GM18507 (cell line): ENCODE measurements at places on chromosomes 11 and 22.
A peak's percentile ranks its signal among the peaks of the same experiment; 100 is the strongest.

DNA sequence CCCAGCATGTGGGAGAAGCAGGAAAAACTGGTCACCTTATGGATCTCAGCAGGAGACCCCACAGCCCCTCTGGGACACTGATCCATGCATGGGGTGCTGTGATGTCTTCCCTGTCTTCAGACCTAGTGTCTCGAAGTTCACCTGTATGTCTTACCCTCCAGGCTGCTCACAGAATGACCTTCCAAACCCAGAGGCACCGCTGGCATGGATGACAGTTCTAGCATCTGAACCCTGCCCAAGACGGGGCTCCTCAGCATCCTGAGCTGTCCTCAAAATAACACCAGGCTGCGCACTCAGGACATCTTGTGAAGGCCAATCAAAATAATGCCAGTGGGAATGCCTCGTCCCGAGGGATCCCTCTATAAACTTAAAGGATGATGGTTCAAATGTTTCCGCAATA lies 824.9 kb downstream of the TBC1D22A start:
- DNase-seq, result no peak

DNA sequence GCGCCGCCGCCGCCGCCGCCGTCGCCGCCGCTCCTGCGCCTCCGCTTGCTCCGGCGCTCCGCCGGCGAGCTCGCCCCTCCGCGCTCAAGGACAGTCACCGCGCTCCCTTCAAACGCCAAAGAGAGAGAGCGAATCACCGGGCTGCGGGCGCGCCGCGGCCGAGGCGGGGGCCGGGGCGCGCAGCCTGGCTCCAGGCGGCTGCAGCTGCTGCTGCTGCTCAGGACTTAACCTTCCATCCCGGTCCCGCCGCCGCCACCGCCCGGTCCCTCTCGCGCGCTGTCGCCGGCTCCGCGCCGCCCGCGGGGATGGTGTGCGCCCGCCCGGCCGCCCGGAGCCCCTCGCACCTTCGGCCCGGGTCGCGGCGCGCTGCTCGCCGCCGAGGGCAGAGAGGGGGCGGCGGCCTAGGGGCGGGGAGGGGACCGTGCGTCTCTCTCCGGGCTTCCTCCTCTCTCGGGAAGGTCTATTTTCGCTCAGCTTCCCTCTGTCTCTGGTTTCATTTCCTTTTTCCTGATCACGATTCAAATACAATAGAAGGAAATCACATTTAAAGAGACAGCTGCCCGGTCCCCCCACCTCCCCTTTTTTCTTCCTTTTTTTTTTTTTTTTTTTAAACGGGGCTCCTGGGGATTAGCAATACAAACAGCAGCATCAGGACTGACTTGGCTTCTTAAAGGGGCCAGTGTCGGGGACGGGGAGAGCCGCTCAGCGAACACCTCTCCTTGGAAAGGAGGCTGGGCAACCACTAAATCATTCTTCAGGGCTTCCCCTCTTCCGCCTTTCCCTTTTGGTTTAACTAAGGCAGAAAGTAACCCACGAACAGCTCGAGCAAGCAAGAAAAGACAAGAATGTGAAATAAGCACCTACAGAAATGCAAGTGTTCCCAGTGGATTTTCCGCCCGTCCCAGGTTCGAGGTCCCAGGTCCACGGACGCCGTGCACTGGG lies 22.1 kb downstream of the LMO2 start:
- peak; percentile 14 for DNase-seq

DNA sequence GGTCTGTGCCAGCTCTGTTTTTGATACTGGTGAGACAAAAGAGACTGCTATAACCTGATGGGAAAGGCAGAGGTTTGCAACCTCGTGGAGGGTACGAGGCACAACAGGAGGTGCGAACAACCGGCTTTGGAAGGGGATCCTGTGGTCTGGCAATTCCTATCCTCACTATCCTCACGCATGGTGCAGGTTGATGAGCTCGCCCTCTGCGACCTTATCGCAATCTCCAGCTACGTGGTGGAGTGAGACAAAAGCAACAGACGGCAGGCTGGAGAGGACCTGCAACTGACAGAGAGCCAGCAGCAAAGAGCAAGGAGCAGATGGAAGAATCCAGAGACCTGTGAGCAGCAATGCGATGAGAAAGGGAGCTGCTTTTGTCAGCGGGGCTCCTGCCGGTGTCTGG lies 47.3 kb upstream of the TSKU start:
- no peak for DNase-seq

- DNase-seq, result no peak
These were observed 76.9 kb downstream of the KCNJ1 start for GRCh38 chr11:128790196-128790595.

DNA sequence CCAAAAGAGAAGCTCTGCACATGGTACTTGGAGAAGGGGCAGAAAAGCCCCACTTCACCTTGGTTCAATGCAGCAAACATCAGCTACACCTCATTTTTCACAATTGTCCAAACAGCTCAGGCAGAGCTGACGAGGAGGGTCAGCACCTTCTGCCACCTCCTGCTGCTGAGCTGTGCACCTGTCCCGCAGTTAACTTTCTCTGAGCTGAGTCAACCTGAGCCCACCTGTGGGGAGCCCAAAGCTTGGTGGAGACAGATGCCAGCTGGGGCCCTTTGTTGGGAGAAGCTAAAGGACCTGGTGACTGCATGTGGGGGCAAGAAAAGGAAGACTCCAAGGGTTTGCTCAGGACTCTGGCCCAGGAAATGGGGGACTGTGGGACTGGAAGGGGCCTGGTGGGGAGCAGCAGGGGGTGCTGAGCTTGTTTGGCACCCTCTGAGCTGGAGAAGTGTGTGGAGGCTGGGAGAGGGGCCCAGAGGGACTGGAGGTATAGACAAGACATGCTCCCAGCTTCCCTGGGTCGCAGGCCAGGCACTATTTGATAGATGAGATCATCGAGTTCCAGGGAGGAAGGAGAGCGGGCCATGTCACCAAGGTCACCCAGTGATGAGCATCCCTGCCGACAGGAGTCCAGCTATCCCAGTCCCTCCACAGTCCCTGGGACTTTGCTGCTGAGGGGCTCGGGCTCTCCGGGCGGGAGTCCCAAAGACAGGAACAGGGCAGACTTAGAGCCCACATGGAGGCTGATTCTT lies 53.5 kb downstream of the KCNJ4 start:
- no peak for DNase-seq

DNA sequence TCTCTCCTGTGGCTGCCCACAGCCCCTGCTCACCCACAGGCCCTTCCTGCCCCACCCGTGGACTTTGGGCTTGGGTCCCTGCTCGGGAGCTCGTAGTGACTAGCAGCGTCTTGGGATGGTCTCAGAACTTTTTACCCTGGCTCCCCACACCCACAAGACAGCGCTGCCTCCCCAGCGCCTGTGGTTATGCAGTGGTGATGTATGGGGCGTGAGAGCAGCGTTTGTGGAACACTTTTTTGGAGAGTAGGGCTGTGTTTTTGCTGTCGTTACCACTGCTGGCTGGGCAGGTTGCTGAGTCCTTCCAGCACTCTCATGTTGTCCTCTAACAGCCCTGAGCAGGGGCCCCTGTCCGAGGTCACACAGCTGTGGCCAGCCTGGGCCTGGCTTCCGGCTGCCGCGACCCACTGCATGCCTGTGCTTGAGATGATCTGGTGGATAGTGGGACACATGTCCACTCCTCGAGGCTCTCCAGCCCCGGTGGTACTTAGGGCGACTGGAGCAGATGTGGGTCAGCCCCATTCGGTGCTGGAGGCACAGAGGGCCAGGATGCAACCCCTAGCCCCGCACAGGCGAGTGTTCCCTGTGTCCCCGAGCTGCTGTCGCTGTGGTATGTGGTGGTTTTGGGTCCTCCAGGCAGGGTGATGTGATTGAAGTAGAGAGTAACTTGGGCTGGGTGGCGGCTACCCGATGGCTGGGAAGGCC lies 7.1 kb upstream of the GRAMD4 start:
- no peak for DNase-seq
